ENCODE measurements at places on chromosomes 2 and 18. TPM values are rescaled to one million over a fixed set of nuclear protein-coding genes. Genes with fewer than 3 reads are reported as not detected.

Gene CNRIP1
- 48.1 TPM for total RNA-seq

Gene IFIH1
- total RNA-seq = 8.4 TPM

Gene SEC11C
- 26.0 TPM for total RNA-seq

Gene SAG
- total RNA-seq = under 0.01 TPM

Gene NCKAP5
- 2.9 TPM for total RNA-seq

Gene VWC2L
- total RNA-seq = not detected

Data from epithelial cell of umbilical artery (primary cell).